ENCODE measurements at places on chromosomes 12 and 14.

- DNase-seq, result no peak
These were observed 2.6 kb upstream of the JAG2 start for GRCh38 chr14:105171004-105171673.

DNA sequence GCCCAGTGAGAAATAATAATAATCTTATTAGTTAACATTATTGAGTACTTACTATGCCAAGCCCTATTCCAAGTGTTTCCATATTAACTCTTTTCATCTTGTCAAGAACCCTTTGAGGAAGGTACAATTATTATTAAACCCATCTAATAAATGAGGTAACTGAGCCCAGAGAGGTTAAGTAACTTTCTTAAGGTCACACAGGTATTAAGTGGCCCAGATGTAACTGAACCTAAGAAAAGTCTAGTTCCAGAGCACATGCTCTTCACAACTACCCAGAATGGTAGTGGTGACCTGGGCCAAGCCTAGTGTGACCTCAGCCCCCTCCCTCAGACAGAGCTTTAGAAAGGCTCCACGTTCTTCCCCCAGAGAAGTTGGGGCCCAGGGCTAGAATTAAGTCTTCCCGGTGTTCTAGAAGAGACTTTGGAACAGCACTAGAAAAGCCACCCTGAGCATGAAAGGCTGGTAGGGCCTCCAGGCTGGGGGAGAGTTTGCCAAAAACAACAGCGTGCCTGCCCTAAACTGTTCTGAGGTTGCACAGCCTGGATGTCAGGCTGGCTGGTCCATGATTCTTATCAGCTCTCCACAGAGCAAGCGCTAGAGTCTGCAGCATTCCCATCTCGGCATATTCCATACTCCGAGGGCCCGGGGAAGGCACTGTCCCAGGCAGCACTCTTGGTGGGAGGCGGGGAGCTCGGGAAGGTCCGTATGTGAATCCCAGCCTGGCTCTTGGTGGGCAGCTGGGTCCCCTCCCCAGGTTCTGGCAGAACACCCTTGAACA lies 41.3 kb upstream of the CTDSP2 start:
- no peak for DNase-seq

- no peak for DNase-seq
These were observed 106.7 kb downstream of the TMEM30B start for GRCh38 chr14:61174441-61174891.

GRCh38 chr12:131242741-131243496 lies 289.2 kb downstream of the ADGRD1 start:
- no peak for DNase-seq

GRCh38 chr12:5648692-5649359 lies 216.9 kb downstream of the NTF3 start:
- peak; percentile 42 for DNase-seq

DNA sequence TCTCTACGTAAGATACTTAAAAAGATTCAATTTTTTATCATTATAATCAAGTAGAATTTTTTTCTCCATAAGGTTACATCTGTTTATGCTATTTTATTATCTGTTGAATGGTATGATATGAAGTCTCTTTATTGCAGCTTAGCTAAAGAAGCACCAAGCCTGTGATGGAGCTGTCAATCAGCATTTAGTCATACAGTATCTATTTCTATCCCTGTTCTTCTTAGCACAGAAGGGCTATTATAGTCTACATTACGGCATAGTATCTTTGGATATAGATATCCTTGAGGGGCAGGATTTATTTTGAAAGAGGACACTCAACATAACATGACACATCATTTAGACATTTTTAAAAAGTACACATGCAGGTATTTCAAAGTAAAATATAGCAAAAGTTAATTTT lies 277.1 kb downstream of the FOXG1 start:
- no peak for DNase-seq

GRCh38 chr14:77375164-77375950 lies 1.5 kb downstream of the TMED8 start:
- DNase-seq, result no peak

DNA sequence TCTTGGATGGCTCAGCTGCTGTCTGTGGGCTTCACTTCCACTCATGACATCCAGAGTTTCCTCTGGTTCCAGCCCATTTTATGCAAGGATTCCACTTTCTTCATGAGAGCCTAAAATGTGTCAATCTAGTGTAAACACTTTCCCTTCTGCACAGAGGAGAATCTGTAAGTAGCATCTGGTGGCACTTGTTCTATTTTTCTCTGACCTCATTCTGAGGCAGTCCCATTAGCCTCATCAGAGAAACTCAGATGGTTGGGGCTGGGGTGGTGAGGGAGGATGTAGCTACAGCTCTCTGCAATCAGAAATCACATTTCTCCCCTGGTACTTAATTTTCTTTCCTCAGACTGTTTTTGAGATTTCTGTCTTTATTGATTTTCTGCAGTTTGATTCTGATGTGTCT lies 81.6 kb downstream of the PRMT8 start:
- DNase-seq, result no peak

Data from NCI-H748 treated with DMSO at 0.1 percent for 48 hours (cell line).